ENCODE measurements at places on chromosomes 12 and 14. TPM values are rescaled to one million over a fixed set of nuclear protein-coding genes. Genes with fewer than 3 reads are reported as not detected.

DNA sequence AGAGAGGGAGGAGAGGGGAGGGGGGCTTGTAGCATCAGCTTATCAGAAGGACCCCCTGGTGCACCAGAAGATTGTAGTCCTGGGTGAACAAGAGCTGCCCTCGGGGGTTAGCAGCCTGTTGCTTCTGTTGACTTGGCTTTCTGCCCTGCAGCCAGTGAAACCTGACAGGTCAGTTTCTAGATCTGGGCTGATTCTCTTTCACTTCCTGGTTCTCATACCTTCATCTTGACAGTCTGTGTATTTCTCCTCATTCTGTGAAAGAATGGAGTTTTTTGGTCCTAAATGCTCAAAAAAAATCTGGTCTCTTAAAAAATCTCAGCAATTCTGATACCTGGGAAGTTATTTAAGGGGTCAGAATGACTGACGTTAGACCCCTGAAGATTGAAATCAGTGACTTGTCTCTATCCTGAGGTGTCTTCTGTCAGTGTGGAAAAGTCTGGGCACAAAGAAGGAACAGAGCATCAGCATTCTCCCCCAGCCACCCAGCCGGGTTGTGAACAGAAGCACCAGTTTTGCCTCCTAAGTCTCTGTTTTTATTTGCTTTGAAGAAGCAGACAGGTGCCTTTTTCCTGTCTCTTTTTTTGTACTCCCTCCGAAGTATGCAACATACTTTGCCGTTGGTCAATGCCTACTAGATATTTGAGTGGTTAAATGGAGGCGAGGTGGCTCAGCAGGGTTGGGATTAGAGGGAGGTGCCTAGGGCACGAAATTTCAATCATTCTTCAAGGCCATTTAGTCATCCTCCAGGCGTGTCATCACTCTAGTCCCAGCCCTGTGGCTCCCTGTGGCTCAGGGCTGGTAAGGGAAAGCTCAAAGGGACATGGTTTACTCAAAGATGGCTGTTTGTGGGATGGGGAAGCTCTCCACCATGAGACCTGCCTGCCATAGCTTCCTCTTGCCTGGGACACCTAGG is 24.0 kb downstream of the TTC9 start:
- DNase-seq, result no peak

- DNase-seq, result no peak
These were observed 8.0 kb upstream of the MYH6 start for GRCh38 chr14:23415821-23416778.

- DNase-seq, result no peak
These were observed 24.7 kb upstream of the PWP1 start for GRCh38 chr12:107660861-107661415.

DNA sequence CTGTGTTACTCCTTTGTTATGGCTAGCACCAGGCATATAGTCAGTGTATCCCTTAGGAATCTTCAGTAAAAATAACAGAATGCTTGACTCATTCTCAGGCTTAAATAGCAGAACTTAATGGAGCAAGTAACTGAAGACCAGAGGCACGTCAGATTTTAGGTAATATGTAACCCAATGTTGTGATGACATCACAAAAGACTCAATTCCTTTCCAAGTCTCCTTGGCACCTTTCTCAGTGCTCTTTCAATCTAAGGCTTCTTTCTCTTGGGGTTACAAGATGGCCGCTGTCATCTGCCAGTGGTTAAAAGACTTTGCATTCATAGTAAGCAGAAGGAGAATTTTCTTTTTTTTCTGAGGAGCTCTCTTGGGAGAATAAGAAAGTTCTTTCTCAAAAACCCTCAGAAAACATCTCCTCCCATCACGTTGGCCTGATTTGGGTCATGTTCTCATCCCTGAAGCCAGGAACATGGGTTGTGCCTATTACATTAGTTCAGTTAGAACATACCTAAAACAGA is 33.4 kb upstream of the DCN start:
- DNase-seq, result no peak

GRCh38 chr12:83641789-83642188 is 955.1 kb downstream of the TMTC2 start:
- no peak for DNase-seq

GRCh38 chr14:85416771-85417170 is 113.2 kb upstream of the FLRT2 start:
- no peak for DNase-seq

DNA sequence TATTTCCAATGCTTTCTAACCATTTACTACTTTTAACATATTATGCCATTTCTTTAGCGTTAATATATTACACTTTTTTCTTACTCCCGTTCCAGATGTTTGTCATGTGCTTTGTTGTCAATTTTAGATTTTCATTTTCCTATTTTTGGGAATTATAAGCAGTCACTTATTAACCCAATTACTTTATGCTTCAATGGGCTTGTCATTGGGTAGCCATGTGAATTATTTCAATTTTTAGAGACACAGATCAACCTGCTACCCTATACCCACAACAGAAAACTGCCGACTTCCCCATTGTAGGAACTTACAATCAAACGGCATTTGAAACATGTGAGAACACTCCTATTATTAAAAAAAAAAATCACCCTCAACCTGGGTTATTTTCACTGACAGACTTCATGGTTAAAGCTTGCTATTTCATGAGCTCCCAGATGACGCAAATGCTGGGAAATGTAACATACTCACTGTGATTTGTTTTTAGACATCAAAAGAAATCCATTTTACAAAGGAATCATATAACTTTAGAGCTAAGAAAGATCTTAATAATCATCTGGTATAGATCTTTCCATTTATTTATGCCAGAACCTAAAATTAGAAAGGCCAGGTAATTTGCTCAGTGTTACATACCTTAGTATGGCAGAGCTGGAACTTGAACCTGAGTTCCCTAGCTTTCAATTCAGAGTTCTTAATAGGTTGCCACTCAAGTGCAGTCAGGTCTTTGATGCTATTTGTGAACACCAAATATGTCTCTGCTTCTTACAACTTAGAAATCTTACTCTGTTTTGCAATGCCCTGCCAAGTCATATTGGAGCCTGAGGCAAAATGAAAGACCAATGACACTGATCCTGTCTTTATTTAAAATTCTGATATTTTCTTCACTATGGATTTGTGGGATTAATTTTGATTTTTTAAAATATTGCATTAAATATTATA is 340.4 kb downstream of the RAD51B start:
- no peak for DNase-seq

DNA sequence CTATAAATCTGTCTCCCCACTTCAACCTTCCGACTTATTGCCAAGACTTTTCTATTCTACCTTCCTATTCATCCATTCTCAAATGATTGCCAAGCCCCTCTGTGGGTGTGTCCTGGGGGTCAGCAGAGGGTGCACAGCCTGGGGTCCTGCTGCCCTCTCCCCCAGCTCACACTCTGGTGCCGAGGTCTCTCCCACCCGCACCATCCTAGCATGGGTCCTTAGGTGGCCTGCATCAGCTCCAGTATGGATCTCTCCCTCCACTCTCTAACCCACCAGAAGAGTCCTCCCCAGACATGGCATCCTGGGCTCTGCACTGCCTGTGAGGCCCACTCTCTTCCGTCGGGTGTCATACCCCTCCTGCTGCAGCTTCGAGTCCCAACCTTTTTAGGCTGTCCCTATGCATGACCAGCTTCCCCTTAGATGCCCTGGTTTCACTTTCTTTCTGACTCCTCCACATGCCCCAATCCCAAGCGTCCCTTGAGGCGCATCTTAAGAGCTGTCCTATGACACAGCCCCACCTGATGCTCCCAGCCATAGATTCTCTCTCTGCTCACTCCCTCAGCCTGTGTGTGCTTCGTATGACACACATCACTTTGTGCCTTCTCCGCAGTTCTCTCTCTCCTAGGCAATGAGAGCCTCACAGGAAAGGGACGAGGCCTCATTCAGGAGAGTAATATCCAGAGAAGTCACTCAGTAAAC is 43.9 kb downstream of the GIT2 start:
- no peak for DNase-seq

- DNase-seq, result no peak
These were observed 46.7 kb downstream of the MSRB3 start for GRCh38 chr12:65325183-65325582.

DNA sequence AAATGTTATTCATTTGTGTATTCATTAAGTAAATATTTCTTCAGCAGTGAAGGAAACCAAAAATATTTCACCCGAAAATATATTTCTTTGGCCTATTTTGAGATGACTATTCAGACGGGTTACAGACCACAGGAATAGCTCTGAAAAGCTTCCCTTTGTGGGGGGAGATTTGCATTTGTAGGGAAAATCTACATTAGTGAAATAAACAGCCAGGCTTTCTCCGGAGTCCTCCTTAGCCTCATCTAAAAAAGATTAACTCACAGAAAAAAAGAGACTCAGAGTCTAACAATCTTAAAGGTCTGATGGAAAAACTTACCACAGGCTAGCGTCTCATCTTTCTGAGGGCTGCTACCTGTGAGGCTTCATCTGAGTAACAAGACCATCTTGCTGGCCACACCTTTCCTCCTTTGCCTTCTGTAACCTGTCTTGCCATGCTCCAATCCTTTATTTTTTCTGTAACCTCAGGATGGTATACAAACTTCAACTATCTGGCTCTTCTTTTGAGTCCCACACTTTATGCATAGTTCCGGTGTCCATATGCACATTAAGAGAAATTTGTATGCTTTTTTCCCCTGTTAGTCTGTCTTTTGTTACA is 100.7 kb downstream of the CNTN1 start:
- DNase-seq, result no peak

- DNase-seq, result no peak
These were observed 201.6 kb downstream of the RAD51B start for GRCh38 chr14:68020999-68021663.

DNA sequence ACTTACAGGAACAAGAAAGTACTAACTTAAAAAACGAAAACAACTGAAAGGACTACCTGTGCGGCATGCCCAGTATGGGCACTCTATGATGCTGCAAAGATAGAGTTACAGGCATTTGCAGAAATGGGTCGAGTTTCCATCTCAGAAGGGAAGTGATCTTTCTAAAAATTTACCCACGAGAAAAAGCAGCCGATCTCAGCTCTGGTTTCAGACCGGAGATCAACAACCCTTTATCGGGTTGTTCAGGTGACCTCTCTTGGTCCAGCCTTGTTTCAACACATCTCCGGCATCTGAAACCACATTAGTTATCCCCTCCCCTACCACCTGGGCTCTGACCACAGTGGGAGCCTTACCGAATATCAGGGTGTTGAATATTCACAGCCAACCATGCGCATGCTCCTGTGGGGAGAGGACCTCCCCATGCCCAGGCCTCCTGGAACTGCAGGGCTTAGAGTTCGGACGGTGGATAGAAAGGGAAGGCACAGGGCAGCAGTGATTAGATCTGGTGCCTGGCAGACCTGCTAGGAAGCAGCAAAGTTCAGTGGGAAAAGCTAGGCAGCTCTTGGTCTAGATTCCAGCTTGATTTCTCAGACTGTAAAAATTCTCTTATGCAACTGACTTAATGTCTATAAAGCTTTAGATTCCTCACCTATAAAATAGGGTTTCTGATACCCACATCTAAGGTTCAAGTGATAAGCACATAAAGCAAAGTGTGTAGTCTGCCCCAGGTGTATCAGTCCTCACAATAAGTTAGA is 906.0 kb downstream of the VRK1 start:
- DNase-seq, result no peak

The NXPH4 gene
- total RNA-seq, result not detected

The PRICKLE1 gene
- total RNA-seq, result 73.0 TPM

The NGDN gene
- total RNA-seq, result 32.7 TPM

The PXMP2 gene
- 8.4 TPM for total RNA-seq

The TESPA1 gene
- 9.3 TPM for total RNA-seq

The RCOR1 gene
- 21.9 TPM for total RNA-seq

The DNAI7 gene
- total RNA-seq, result not detected

The CDKL1 gene
- 40.3 TPM for total RNA-seq

The PEBP1 gene
- total RNA-seq, result 99.5 TPM

The ZDHHC22 gene
- total RNA-seq, result not detected
